ENCODE measurements at places on chromosomes 7 and 10.

DNA sequence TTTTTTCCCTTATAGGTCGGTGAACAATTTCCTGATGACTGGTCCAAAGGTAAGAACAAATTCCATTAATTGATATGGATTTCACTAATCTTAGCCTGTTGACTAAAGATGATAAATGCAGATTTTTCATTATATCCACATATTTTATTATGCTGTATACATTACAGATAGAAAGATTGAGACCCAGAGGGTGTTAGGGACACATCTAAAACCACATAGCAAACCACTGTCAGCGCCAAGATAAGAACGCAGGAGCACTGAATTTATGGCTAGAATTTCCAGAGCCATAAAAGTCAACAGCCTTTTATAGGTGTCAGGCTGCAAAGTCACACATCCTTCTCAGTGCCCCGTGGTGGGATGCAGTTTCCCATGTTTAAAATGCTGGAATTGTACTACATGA is 16.2 kb downstream of the WNT8B start:
- no peak for DNase-seq

- no peak for DNase-seq
Measured at GRCh38 chr10:133462512-133463305, 9.0 kb downstream of the SCART1 start.

DNA sequence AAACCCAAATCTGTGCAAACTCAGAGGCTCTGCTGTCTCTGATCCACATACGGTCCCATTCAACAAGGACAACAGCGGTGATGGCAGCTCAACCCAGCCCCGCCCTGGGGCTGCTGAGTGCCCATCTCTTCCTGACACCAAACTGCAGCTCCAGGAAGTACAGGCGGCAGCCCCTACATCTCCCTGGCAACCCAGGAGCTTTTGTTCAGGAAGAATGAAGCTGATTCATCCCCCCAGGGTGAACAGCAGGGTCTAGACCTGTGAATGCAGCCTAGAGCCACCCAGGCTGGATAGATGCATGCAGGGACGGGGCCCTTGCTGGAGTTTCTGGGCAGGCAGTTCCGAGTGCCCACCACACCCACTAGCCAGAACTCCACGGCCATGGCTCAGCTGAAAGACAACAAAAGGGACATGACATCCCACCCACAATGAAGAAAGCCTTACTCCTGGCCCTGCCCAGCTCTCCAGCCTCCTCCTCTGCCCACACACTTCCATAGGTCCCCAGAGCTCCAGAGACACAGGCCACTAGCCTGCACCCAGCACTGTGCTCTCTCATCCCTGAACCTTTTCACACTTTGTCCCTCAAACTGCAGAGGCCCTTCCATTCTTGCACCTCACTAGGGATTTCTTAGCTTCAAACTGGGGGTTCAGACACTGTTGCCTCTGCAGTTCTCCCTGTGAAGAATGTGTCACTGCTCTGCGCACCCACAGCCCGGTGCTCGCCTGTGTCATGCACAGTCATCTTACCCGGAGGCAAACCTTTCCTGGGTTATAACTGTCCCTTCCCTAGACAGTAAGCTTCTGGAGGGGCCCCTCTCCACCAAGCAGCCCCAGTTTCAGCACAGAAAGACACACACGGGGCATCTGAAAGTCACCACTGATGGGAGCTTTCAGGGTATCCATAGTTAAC is 99.1 kb downstream of the GRID1 start:
- no peak for DNase-seq

DNA sequence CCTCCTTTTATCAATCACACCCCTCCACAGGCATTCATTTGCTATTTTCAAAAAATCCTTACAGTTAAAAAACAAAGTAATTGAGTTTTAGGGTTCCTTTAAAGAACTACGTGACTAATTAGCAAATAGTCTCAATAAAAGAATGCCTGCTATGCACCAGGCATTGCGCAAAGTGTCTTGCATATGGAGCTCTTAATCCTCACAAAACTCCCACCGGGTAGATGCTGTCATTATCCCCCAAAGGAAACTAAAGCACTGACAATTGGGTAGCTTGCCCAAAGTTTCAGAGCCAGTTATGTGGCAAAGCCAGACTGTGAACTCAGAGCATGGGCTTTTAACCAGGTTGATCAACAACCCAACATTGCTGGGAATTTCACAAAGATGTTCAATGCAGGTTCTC is 305.7 kb downstream of the ELMO1 start:
- DNase-seq, result no peak

- DNase-seq, result no peak
Measured at GRCh38 chr10:34047389-34047788, 712.9 kb upstream of the NRP1 start.

DNA sequence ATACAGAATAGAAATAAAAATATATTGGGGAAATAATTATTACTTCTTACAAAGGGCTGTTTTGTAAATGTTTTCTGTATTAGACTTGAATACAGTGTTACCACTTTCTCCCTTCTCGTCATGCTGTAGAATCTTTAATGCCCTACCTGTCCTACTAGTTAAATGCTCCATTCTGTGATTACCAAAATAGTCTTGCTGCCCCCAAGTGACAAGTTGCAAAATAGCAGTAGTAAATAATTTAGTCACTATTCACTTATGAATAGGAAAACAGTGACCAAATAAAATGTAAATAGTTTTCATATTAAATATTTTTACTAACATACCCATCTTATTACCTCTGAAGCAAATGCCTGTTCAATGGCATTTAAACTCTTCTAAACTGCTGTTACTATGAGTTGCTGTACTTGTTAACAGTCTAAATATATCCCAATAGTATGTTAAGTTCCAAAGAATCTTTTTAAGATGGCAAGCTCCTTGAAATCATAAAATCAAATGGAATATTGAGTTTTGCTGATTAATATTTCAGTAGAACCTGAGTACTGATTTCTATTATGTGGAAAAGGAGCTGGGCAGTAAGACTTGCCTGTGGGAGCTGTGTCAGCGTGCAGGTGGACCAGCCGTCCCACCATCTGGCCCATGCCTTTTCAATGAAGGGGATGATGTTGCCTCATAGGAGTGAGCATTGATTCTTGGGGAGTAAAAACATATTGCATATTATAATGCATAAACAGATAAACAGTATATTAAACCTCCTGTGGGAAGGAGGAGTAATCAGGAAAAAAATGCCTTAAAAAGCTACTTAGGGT is 18.1 kb upstream of the OIT3 start:
- DNase-seq, result no peak

DNA sequence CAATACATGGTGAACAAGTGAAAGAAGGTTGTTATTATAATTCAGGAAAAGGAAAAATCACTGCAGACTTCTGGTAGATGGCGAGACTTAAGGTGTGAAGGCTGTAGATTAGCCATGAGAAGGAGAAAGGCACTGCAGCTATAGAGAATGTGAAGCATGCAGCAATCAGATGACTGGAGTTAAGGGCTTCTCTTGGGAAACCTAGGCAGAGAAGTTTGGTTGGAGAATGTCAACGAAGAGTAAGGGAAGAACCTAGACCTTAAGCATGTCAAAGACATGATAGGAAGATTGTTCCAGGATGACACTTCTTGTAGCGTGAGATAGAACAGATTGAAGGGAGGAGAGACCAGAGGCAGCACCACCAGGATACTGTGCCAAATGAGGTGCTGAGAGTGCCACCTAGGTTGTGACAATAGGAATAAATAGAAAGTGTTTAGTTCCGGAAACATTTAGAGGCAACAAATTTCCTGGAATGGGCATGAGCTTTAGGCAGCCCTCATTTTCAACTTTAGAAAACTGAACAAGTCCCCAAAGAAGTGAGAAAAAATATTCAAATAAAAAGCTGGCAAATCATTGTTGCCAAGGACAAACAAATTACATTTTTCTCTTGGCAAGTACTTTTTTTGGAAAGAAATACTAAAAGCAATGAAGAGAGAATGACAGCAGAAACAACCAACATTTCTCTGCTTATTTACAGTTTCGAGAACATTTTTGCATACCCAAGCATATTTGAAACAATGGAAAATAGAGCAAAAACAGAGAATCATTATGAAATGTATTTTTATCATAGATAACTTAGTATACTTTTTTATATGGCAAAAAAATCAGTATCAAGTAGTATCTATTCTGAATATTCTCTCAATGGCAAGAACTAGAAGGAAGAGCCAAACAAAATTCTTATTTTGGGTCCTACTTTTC is 4.9 kb downstream of the LRRC17 start:
- DNase-seq, result no peak

GRCh38 chr10:28396331-28396730 is 93.5 kb upstream of the MPP7 start:
- no peak for DNase-seq

DNA sequence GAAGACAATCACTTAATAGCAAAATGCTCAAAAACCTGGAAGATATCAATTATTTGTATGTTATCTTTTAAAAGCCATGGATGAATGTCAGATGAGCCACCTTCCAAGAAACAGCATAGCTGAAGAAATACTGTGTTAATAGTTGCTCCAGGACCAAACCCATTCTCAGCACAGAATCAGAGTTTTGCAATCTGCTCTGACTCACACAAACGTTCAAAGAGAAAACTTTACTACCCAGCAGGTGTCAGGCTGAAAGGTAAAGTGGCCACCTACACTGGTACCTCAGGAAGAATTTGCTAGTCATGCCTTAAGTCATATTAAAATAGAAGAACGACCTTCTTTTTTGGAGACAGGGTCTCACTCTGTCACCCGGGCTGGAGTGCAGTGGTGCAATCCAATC is 526.5 kb downstream of the PARD3 start:
- DNase-seq, result no peak

DNA sequence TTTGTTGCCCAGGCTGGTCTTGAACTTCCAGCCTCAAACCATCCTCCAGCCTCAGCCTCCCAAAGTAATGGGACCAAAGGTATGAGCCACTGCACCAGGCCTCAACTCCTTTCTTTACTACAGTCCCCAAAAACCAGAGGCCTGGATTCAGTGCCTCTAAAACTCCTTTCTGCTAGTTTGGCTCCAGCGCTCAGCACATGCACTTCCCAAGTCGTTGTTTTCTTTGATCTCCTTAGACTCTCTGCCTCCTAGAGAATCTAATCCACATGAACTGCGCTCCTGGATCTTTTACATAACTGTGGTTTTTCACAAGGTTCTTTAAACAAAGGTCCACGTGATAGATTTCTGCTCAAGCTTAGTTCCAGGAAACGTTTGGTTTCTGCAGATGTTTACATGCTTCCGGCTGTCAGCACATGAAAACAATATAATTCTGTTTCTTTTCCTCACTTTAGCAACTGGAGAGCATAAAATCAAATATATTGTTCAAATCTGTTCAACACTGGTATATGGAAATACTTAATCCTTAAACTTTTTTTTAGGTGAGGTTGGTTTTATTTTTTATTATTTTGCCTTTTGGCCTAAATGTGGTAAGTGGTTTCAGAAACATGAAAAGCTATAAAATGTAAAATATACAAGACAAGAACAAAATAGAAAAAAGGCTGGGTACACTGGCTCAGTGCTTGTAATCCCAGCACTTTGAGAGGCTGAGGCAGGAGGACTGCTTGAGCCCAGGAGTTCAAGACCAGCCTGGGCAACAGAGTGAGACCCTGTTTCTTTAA is 270.5 kb upstream of the MKLN1 start:
- DNase-seq, result no peak

- DNase-seq, result no peak
Measured at GRCh38 chr10:43843321-43844101, 194.8 kb upstream of the ZNF32 start.

DNA sequence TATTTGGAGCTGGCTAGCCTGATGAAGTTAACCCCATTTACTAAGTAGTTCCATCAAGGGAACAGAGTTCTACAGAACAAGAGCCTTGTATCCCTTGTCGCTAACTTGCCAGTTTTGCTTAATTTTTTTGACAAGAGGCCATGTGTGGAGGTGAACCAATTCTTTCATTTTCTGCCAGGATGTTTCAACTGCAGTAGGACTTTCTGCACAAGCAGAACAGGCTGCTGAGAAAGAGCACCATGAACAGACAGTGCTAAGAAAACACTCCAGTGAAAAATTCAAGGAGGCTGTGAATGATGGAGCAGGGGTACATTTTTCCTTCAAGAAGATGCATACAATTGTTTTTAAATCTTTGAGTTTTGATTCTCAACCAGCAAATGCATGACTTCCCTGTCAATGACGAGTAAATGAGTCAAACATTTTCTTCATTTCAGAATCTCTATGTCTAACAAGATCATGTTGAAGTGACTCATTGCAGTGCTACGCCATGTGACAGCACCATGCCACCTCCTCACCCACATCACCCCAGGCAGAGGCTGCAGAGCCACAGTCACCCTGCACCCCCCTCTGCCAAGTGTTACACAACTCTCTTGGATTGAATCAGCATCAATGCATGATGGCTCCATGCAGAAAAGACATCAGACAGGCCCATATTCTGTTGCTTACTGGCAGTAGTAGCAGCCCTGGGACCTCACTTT is 193.1 kb downstream of the COBL start:
- DNase-seq, result peak; percentile 85

GRCh38 chr10:124550293-124551034 is 88.8 kb downstream of the LHPP start:
- no peak for DNase-seq

- DNase-seq, result no peak
Measured at GRCh38 chr7:55109404-55110167, 90.8 kb downstream of the EGFR start.

GRCh38 chr10:1171586-1171985 is 115.4 kb downstream of the WDR37 start:
- no peak for DNase-seq

DNA sequence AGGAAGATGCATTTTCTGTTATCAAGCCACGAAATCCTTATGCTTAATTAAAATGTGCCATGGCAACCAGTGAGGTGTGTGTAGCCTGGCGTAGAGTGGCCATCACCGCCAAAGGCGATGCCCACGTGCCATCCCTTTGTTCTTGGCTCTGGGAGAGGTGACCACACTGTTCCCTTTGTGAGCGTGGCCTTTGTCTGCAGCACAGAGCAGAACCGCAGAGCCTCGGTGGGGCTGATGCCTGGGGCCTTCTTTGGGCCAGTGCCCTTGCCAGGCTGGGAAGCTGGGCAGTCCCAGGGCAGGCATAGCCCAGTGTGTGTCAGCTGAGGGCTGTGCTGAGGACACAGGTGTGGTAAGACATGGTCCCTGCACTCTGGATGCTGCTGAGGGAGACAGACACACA is 48.3 kb downstream of the BUB3 start:
- no peak for DNase-seq

- no peak for DNase-seq
Measured at GRCh38 chr7:103129702-103130549, 19.0 kb downstream of the NAPEPLD start.

- DNase-seq, result no peak
Measured at GRCh38 chr10:79938728-79939406, 10.0 kb downstream of the SFTPD start.

DNA sequence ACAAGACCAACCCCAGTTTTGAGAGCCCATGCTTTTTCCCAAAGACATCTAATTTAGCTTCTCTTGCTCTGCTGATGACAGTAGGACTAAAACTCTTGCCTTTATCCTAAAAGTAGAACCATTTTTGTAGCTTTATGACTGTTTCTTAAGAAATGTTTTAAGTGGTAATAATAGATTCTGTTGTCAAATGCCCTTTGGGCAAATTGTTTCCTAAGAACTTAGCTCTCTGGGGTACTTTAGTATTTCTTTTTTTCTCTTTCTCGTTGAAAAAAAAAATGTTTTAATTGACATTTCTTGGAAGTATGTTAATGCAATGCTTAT is 157.4 kb downstream of the ARID5B start:
- DNase-seq, result no peak

- no peak for DNase-seq
Measured at GRCh38 chr7:39212876-39213275, 235.2 kb downstream of the POU6F2 start.
